ENCODE measurements at places on chromosomes 13 and 19. TPM values are rescaled to one million over a fixed set of nuclear protein-coding genes. Genes with fewer than 3 reads are reported as not detected.

GRCh38 chr19:47587295-47587694, 14.3 kb upstream of the ZNF541 start:
- DNase-seq = no peak

- no peak for DNase-seq
Observed at GRCh38 chr19:53983457-53984289, 7.8 kb upstream of the CACNG6 start.

Gene AP1M2
- total RNA-seq = not detected

Gene MISP3
- total RNA-seq = 11.1 TPM

DNA sequence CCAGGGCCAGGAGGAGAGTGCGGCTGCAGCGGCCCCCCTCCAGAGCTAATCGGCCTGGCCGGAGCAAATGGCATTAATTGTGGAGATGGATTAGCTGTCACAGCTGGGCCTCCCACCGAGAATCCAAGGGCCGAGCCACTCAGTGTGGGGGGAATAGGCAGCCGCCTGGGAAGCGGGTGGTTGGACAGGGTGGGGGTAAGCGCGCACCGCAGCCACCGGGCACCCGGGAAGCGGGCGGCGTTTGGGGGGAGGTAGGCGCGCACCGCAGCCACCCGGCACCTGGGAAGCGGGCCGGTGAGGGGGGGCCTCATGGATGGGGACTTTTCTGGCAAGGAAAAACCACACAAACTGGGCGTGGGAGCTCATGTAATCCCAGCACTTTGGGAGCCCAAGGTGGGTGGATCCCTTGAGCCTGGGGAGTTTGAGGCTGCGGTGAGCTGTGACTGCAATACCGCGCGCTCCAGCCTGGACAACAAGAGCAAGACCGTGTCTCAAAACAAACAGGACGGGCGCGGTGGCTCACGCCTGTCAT, 9.7 kb downstream of the R3HDM4 start:
- DNase-seq = no peak

- no peak for DNase-seq
Observed at GRCh38 chr19:48121066-48121465, 10.4 kb upstream of the PLA2G4C start.

Gene SYNE4
- total RNA-seq = not detected

Gene PSG2
- total RNA-seq = not detected

DNA sequence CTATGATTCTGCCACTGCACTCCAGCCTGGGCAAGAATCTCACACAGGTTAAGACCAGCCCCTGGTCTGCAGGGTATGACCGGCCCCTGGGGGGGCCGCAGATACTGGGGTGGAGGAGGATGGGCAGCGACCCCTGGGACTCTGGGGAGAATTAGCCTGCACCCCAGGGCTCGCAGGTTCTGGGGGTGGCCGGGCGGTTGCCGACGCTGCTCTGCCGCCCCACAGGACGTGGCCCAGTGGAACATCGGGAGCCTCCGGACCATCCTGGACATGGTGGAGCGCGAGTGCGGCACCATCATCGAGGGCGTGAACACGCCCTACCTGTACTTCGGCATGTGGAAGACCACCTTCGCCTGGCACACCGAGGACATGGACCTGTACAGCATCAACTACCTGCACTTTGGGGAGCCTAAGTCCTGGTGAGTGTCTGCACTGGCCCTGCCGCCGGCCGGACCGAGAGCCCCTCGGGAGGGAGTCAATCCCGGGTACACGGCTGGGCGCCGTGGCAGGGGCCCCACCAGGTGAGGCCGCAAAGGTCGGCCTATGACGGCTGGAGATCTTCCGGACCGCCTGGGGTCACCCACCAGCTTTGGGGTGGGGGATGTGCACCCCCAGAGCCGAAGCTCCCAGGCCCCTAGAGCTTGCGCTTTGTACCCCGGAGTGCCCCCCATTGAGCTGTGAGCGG, 78.5 kb downstream of the KDM4B start:
- no peak for DNase-seq

Gene PRR36
- total RNA-seq = 0.52 TPM

DNA sequence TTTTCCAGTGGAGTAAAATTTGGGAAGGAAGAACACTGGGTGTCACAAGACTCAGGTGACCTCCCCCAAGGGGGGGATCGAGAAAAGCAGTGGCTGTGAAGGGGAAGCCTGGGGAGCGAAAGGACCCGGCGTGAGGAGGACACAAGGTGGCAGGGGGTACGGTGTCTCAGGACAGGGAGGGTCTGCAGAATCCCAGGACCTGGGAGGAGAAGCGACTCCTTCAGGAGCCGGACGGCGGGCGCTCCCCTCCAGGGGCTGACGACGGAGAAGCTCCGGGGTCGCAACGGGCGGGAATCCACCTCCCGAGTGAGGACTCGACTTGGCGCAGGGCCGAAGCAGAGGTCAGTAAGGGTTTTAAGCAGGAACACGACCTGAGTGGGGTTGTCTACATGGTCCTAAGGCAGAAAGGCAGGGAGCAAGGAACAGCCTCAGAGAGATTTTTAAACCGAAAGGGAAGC, 529 bp downstream of the ZNF836 start:
- DNase-seq = no peak
